Mucosa of descending colon (tissue), 3 donors: ENCODE measurements at places on chromosomes 11 and 22. TPM values are rescaled to one million over a fixed set of nuclear protein-coding genes. Genes with fewer than 3 reads are reported as not detected.

OPCML gene
- not detected for total RNA-seq

MUC15 gene
- not detected for total RNA-seq

CARD18 gene
- total RNA-seq = not detected

DNA sequence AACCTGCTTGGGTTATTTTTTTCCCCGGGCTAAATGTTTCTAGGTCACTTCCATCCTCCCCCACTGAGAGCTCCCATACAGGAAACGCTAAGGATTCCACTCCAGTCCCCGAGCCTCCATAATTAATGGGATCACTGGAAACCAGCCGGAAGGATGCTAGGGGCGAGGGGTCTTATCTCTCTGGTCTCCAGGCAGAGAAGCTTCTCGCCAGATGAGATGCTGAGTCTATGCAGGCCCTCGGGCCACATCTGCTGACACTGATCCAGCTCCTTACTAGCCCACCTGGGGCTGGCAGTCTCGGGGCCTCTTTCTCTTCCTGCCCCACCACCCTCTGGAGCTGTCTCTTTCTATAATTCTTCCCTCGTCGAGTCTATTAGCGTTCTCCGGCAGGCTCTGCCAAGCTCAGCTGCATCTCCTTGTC lies 125.9 kb upstream of the SYT13 start:
- DNase-seq = no peak

- peak; percentile 58 for DNase-seq
Measured at GRCh38 chr11:14894657-14895598, 2.9 kb upstream of the CYP2R1 start.

DNA sequence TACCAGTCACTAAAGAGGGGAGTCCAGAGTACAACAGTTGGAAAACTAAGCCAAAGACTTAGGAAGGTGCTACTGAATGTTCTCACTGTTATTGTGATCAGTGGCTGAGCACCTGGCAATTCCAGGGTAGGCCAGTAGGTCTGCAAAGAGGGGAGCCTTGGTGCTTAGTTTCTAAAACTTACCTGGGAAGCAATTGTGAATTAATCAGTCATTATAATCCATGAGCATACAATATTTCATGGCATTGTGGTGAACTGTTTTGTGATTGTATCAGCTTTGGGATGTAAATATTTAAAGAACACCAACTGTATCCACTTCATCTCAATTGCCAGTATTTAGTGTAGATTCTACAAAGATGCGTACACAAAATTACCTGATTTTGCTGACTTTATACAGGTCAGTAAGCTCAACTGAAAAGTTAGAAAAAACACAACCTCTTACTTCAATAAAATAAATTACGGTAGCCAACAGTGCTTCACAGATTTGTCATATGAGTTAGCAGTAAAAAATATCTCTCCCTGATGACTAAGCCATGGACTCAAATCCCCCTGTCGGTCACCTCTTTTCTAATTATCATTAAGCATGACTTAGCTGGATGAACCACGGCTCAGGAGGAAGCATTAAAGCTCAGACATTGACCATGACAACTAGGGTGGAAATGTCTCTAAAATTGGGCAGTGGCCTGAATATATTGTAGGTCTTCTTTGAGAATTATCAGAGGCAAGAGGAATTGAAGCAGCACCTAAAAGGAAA lies 30.8 kb upstream of the SORL1 start:
- no peak for DNase-seq

DNA sequence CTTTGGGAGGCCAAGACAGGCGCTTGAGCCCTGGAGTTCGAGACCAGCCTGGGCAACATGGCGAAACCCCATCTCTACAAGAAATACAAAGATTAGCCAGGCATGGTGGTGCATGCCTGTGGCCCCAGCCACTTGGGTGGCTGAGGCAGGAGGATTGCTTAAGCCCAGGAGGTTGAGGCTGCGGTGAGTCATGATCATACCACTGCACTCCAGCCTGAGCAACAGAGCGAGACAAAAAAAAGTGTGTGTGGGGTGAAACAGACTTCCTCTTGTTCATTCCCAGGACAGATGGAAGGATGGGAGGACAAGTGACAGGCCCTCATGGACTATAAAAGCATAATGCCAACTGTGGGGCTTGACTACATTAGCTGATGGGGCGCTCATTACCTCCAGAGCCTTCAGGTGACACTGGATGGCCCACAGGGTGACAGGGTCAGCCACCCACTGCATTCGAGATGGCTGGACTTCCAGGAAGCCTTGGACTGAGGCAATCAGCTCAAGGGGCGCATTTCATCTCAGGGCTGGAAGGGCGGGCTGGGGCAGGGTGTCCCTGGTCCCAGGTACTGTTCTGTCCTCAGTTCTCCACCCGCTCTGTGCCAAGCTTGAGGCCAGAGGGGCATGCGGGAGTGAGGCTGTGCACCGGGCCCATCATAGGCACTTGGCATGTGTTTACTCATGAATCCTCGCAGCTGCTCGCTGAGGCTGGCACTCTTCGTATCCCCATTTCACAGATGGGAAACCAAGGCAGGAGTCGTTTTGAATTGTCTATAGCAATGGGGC lies 12.5 kb downstream of the NPTXR start:
- DNase-seq = peak; percentile 25

- DNase-seq = no peak
Measured at GRCh38 chr22:26229910-26230309, 60.6 kb downstream of the SEZ6L start.

DNA sequence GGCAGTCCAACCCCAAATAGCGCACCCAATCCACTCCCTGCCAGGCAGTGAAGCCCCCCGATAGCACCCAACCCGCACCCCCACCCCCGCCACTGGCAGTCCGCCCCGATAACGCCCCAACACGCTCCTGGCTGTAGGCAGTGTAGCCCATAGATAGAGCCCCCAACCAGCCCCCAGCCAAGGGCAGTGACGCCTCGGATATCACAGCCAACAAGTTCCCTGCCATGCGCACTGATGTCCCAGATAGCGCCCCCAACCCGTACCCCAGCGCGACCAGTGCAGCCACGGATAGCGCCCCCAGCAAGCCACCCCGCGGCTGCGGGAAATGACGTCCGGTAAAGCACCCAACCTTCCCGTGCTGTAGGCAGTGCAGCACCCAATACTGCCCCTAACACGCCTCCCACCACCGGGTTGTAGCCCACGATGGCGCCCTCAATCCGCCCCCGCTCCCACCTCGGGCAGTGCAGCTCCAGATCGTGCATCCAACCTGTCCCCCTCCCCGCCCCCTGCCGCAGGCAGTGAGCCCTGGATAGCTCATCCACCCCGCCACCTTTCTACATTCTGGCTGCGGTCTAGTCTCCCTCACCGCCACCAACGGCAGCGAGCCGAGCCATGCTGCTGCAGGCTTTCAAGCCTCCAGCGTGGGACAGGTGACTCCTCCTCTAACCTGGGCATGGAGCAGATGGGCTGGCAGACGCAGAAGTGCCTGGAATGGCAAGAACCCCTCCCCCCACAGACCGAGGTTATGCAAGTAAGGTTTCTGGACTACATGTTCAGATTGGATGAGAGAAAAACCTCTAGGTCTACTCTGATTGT lies 625 bp downstream of the RFPL2 start:
- no peak for DNase-seq

DNA sequence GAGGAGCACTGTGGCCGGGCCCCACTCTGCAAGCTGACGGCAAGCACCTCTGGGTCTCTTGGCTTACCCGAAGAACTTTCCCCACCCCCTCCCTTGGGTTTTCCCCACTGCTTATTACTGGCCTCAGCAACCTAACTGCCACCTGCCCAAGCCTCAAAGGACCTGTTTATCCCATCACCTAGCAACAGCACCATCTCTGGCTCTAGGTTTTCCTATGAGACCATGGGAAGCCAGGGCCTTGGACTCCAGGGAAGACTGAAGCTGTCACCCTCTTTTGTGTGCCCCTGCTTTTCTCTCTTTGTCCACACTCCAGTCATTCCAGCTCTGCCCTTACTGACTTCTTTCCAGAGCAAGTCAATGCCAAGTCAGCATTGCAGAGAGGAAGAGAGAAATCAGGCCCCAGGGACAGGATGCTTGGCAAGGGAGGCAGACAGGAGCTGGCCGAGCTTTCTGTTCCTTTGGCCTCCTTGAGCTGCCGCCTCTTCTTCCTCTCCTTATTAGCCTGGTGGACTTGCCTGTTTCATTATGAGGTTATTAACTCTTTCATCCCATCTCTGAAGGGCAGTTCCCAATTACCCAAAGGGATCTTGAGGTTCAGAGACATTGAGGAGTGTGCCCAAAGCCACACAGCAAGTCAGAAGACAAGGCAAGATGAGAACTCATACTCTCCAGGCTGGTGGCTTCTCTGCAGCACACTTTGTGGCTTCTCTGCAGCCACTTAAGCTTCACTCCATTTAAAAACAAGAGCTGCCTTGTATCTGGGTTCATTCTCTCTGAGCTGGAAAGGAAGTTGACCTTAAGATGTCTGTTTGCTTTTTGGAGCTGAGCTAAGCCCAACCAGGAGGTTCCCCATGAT lies at the start of gene SMIM35:
Gene SMIM35 (minus strand): TSS at position 51 of the 856 bp plus-strand sequence. CDS start 206 bp downstream, outside the sequence.
- DNase-seq = no peak

GRCh38 chr11:86491027-86491426 lies 116.3 kb downstream of the CCDC81 start:
- DNase-seq = no peak

DNA sequence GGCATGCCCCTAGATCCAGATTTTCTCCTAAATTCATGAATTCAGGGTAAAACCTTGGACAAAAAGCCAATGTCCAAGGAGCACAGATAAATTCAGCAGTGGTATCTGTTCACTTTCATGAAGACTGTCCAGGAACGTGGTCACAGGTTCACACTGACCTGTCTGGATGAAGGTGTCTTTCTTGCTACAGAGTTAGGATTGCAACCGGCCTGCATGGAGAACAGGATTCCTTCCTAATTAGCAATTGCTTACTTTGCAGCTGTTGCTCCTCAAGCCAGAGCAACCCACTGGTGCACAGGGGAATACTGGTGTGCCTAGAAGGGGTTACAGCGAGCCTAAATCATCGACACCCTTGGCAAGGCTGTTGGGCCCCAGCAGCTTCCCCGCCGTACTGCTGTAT lies 47.6 kb downstream of the LMO2 start:
- no peak for DNase-seq

DNA sequence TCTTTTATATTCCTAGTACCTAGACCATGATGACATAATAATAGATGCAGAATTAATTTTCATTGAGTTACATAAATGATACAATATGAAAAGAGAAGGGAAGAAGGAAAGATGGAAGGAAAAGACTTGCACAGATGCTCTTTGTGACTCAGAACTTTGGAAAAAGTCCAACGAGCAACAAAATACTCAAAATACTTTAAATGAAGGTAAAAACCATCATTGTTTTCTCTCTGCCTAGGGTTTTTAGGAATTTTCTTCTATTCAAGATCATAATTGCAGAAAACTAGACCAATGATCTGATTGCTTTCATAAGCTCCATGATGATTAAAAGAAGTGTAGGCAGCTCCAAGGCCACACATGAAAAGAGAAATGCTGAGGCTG lies 276.9 kb downstream of the KIRREL3 start:
- no peak for DNase-seq

- DNase-seq = peak; percentile 78
Measured at GRCh38 chr22:38706101-38706900, 557 bp downstream of the GTPBP1 start.

- DNase-seq = peak; percentile 75
Measured at GRCh38 chr22:30425616-30426387, at the start of gene MTFP1. TSS of gene MTFP1 (plus strand) at chr22:30425768. CDS start at chr22:30425880, 112 bp downstream.
